Peyer's patch (tissue), 4 donors: ENCODE measurements at places on chromosomes 13 and 19. TPM values are rescaled to one million over a fixed set of nuclear protein-coding genes. Genes with fewer than 3 reads are reported as not detected.

The UGGT2 gene
- total RNA-seq = 23.1 TPM

The ATF5 gene
- total RNA-seq = 3.3 TPM

The DAND5 gene
- total RNA-seq = 2.1 TPM

- no peaks in the 10 kb centered on the region for H3K4me1 ChIP-seq
- no peak for DNase-seq
- H3K36me3 ChIP-seq = no peaks in the 10 kb centered on the region
- no peak overlapping the region for H3K4me3 ChIP-seq
- no peak overlapping the region for H3K27ac ChIP-seq
Measured at GRCh38 chr13:68888832-68889231, 1218.8 kb upstream of the ATXN8OS start.

GRCh38 chr13:28640861-28641599 lies 17.9 kb upstream of the POMP start:
- no peak overlapping the region for H3K4me3 ChIP-seq
- no peaks in the 10 kb centered on the region for H3K27me3 ChIP-seq
- H3K36me3 ChIP-seq = no peaks in the 10 kb centered on the region

GRCh38 chr13:76754414-76754813 lies 131.8 kb downstream of the KCTD12 start:
- DNase-seq = no peak
- H3K4me1 ChIP-seq = no peaks in the 10 kb centered on the region
- no peak overlapping the region for H3K27ac ChIP-seq
- H3K27me3 ChIP-seq = no peaks in the 10 kb centered on the region
